ENCODE measurements at places on chromosomes 3 and 15.
A peak's percentile ranks its signal among the peaks of the same experiment; 100 is the strongest.

GRCh38 chr3:52041118-52041731 lies 15.1 kb downstream of the DUSP7 start:
- DNase-seq = no peak

DNA sequence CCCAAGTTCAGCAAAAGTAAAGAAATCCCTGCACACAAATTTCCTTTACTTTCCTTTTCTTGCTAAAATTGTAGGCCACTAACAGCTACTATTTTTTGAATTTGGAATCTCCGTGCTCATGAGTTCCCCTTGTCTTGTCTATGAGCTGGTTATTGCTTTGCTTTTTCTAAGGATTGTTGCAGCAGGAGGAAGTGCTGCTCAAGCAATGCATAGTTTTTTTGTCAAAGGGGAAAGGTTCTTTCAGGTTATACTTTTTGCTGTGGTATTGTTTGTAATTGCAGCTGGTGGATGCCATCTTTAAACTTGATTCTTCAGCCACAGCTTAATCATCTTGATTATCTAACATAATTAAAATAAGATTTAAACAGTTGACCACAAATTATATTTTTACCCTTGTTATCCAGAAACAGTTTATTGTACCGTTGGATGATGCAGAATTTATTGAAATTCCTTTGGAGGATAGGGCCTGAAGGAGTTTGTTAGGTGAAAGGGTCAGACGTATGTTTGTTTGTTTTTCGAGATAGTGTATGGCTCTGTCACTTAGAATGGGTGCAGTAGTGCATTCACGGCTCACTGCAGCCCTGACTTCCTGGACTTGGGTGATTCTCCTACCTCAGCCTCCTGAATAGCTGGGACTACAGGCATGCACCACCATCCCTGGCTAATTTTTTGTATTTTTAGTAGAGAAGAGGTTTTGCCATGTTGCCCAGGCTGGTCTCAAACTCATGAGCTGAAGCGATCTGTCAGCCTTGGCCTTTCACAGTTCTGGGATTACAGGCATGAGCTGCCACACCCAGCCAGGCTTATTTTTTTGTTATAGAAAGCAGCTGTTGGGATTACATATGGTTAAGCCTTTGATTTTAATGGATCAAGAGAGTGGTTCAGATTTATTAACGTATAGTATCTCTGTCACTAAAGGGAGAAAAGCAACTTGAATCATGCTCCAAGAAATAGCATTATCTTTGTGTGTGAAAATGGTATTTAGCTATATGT lies 11.7 kb downstream of the MGA start:
- DNase-seq = no peak

DNA sequence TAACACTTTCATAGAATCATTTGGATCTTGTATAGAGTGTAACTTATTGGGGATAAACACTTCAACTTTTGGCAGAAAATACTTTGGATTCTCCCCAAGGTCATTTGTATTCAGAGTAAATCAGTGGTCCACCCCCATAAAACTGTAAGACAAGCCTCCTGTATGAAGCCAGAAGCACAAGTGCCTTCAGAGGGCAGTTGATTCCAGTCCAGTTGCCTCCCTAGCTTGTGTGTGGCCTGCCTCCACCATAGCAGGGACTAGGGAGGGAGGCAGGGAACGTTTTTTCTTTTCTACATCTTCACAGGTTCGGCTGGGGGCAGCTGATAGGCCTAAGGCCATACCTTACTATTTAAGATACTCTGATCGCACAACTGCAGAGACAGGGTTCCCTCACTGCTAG lies 11.6 kb downstream of the GORASP1 start:
- no peak for DNase-seq

DNA sequence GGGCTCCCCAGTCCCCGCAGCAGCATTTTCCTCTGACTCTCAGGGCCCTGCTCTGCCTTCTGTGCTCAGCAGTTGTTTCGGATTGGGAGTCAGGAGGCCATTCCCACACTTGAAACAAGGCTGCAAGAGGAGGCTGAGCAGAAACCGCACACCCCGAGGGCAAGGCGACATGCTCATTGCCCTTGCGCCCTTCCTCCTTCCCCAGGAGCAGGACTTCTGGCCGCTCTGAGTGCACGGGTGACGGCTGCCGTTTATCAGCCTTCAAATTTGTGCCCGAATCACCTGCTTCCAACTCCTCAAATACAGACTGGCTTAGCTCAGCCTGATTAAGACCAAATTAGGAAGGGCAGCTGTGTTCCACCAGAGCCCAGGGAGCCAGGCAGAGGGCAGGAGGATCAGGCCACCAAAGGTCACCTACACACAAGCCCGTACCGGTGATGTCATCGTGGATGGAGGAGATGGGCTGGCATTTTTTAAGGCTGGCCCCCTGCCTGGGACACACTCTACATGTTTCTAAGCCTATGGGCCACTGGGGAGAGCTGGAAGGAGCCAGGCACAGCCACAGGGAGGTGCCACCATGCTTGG lies 38.1 kb downstream of the TM2D3 start:
- DNase-seq = no peak

DNA sequence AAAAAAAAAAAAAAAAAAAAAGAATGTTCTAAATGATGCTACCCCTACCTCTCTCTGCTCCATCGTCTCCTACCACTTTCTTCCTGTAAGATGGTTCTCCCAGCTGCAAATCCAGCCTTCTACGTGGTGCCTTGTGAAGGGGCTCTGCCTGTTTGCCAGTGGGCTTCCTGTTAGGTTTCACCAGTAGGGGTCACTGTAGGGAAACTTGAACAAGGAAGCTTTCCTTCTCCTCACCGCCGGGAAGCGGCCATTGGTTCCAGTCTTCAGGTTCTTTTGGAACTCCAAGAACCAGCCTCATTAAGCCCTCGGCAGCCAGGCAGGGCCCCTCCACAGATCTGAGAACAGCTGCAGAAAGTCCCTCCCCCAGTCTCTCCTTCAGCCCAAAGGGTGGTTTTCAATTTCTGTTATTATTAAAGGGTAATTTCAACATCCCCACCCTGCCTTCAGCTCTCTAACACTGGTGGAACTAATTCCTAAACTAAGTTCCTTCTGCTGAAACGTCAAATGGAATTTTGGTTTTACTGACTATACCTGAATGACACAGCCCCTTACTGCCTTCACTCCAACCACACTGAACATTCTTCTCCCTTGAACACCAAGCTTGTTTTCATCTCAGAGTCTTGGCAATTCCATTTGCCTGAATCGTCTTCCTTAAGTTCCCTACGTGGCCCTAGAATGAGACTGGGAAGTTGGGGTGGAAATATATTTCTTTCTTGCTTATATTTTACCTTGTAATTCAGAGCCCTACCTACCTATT lies 13.5 kb downstream of the MCCC1 start:
- DNase-seq = no peak

GRCh38 chr15:51218299-51218938 lies 120.0 kb downstream of the CYP19A1 start:
- DNase-seq = no peak

DNA sequence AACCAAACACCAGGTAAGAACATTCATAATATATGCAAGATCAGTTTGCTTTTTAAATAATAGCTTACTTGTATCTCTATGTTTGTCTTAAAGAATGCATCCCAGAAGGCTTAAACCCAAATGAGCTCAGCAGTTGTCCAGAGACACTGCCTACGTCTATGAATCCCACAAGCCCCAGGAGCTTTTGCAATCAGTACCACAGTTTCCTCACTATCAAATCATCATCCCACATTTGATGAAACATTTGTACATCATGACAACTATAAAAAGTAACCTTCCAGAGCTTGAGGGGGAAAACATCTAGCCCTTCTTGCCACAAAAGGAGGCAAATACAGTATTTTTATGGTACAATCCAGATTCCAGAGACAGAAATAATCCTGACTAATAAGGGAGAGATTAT lies 63.7 kb downstream of the ATP8B4 start:
- DNase-seq = peak; percentile 64

- DNase-seq = no peak
Measured at GRCh38 chr3:106337116-106337515, 468.3 kb upstream of the CBLB start.

All from AG09319 (cell line).